ENCODE measurements at places on chromosomes 7 and 10.
A peak's percentile ranks its signal among the peaks of the same experiment; 100 is the strongest.

- DNase-seq: no peak
Measured at GRCh38 chr7:4030346-4030950, 651.6 kb upstream of the FOXK1 start.

DNA sequence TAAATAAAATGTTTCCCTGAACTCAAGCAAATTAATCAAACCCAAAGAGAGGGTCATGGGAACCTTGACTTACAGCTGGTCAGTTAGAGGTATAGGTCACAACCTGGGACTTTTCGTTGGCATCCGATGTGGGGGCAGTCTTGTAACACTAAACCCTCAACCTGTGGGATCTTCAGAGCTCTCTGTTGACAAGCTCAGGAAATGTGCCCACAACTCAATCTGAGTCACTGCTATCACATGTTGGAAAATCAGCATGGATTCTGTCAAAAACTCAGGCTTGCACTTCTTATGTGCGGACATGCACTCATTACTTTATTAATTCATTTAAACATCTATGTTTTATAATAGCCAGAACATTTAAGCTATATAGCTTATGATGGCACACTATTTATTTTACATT is 424.6 kb upstream of the SORCS1 start:
- no peak for DNase-seq

DNA sequence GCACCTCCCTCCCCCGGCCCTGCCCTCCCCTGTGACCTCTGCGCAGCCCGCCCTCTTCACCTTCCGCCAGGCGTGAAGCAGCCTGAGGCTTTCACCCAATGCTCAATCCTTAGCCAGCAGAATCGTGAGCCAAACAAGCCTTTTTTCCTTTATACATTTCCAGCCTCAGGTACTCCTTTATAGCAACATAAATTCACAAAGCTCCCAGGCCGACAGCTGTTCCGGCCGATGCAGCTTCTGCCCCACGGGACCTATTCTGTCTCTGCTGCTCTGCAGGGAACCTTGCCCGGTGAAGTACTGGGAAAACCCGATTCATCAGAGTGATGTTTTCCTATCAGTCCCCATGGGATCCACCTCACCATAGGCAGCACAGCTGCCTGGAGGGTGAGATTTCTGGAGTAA is 87.4 kb downstream of the CHST15 start:
- peak; percentile 50 for DNase-seq

GRCh38 chr10:124601431-124602120 is 140.0 kb downstream of the LHPP start:
- DNase-seq: no peak

DNA sequence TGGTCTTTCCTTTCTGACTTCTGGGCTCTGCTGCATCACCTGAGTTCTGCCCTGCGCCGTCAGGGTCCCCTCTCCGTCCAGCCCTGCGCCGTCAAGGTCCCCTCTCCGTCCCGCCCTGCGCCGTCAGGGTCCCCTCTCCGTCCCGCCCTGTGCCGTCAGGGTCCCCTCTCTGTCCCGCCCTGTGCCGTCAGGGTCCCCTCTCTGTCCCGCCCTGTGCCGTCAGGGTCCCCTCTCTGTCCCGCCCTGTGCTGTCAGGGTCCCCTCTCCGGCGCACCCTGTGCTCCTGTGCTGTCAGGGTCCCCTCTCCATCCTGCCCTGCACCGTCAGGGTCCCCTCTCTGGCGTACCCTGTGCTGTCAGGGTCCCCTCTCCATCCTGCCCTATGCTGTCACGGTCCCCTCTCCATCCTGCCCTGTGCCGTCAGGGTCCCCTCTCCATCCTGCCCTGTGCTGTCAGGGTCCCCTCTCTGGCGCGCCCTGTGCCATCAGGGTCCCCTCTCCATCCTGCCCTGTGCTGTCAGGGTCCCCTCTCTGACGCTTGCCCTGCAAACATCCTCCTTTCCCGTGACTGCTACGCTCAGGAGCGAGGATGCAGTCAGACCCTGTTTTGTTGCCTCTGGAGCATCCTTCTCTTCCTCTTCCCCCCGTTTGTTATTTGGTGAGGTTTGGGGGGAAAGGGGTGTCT is 66.4 kb downstream of the INPP5A start:
- no peak for DNase-seq

- DNase-seq: no peak
Measured at GRCh38 chr10:73413108-73413527, 740 bp downstream of the ANXA7 start.

- no peak for DNase-seq
Measured at GRCh38 chr7:101137651-101138212, 10.8 kb downstream of the SERPINE1 start.

GRCh38 chr10:33109788-33110469 is 151.9 kb upstream of the ITGB1 start:
- DNase-seq: no peak

- no peak for DNase-seq
Measured at GRCh38 chr10:73908853-73909539, 1.9 kb upstream of the PLAU start.

- no peak for DNase-seq
Measured at GRCh38 chr7:2109936-2110609, 122.7 kb downstream of the MAD1L1 start.

- no peak for DNase-seq
Measured at GRCh38 chr7:144759653-144760052, 76.2 kb downstream of the TPK1 start.
